ENCODE measurements at places on chromosomes 13 and 19.

DNA sequence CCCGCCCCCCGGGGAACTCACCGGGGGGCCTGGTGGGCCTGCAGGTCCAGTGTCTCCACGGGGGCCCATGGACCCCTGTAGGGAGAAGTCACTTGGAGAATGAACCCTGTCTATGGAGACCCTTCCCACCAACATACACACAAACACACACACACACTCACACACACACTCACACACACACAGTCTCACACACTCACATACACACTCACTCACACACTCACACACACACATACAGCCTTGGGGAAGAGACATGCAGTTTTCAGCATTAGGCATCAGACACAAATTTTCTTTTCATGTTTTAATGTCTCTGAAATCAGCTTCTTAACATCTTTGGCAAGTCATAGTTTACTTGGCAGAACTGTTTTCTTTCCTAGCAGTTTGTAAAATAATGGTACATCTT is 31.0 kb upstream of the OLFM2 start:
- no peak for DNase-seq

DNA sequence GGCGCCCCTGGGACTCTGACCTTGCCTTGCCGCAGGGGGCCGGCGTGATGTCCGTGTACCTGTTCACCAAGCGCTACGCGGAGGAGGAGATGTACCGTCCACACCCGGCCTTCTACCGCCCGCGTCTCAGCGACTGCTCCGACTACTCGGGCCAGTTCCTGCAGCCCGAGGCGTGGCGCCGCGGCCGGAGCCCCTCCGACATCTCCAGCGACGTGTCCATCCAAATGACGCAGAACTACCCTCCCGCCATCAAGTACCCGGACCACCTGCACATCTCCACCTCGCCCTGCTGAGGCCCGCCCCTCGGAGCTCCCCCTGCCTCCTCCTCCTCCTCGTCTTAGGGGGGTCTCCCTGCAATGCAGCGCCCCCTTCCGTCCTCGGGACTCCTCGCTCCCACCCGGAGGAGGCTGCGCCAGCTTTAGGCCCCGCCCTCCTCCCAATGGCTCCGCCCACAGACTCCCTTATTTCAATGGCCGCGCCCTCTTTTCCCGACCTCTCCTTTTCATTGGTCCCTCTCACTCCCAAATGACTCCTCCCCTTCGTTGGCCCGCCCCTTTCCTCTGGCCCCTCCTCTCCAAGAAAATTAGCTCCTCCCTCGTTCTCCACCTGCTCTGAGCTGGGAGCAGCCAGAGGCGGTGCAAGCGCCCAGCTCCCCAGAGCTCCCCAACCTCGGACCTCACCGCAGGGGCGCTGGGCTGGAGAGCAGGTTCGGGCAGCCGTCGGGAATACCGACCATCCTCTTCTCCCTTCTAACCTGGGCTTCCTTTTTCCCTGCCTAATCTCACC is 20.5 kb upstream of the CACNG8 start:
- no peak for DNase-seq

GRCh38 chr19:18672044-18672451 is 11.4 kb upstream of the CRTC1 start:
- DNase-seq, result no peak

DNA sequence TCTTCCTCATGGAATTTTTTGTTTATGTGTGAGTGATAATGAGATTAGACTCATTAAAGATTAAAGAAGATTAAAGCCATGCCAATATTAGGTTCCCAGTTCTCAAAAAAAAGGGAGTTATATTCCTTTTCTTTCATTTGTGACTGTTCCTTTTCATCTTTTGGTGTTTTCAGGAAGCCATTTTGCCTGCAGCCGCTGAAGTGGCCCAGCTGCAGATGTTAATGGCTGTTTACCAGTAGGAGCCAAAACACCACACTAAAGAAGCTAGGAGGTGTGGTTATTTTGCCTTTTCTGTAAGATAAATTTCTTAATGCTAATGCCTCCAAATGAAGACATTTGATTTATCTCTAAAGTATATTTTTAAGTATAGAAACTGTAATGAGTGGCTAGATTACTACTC is 36.3 kb downstream of the ITGBL1 start:
- no peak for DNase-seq

- no peak for DNase-seq
These were observed 202.2 kb upstream of the STARD13 start for GRCh38 chr13:33487575-33488243.
